ENCODE measurements at places on chromosomes 4 and X. TPM values are rescaled to one million over a fixed set of nuclear protein-coding genes. Genes with fewer than 3 reads are reported as not detected.
A peak's percentile ranks its signal among the peaks of the same experiment; 100 is the strongest.

FDCSP gene
- polyA plus RNA-seq: 2.5 TPM

DNA sequence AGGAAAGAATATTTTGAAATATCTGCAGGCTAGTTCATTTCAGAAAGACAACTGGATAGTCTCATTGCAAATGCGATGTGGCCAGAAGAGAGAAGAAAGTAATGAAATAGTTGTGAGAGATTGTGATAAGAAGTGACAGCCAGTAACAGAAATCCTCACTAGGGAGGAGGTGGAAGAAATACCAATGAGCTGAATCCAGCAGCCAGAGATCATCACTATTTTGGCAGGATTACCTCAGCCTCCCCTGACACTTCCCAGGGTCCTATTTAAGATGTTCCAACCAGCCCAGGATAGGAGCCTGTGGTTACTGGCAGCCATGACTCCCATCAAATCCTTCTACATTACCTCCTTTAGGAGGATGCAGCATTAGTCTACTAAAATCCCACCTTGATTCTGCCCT, 76.7 kb upstream of the ARHGAP24 start:
- peak; percentile 42 for DNase-seq

KIF4A gene
- polyA plus RNA-seq: 4.9 TPM

- no peak for DNase-seq
Observed at GRCh38 chrX:13754765-13755164, 20.2 kb downstream of the OFD1 start.

- DNase-seq: peak; percentile 31
Observed at GRCh38 chr4:95547715-95548471, 880 bp downstream of the UNC5C start.

GRCh38 chrX:16578218-16578617, 71.7 kb upstream of the S100G start:
- no peak for DNase-seq

GPR173 gene
- 6.6 TPM for polyA plus RNA-seq

- DNase-seq: no peak
Observed at GRCh38 chrX:99001286-99001685, 1408.8 kb downstream of the PCDH19 start.

RBM47 gene
- polyA plus RNA-seq: 1.9 TPM

GRCh38 chr4:52102587-52102986, 51.5 kb downstream of the SPATA18 start:
- DNase-seq: no peak

- DNase-seq: no peak
Observed at GRCh38 chrX:115173181-115173580, 16.0 kb upstream of the RBMXL3 start.

DNA sequence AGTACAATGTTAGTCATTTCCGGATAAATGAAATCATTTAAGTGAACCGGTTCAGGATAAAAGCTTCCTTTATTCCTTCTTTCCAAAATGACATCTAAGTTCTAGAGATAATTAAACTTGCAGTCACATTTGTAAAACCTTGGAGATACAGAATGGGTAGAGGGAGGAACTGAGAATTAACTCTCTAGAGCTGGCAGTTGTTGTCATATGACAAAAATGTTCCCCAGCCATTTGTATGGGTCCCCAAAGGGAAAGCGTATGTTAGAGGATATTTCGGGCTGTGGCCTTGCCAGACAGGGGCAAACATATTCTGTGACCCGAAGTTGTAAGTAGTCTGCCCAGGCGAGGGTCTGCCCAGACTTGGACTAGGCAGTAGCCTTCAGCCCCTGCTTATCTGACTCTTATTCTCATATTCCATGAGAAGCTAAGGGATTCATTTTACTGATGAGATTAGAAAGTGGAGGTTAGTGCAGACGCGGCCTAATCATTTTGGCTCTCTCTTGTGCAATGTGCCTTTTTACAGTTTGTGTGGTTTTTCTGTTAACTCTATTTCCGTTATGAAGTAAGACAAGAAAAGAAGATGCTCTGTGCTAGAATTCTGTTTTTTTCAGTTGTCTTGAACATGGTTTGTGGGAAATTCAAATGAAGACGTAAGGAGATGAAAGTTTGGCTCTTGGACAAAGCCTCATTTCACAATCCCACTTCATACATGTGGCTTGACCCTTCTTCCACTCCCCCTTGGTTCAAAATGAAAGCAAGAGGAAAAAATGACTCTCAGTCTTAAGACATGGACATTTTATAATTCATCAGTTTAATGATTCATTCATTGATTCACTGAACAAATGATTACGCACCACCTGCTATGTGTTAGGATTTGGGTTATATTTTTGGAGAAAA, 2394.2 kb upstream of the AGA start:
- DNase-seq: no peak

NLRP2B gene
- not detected for polyA plus RNA-seq

DNA sequence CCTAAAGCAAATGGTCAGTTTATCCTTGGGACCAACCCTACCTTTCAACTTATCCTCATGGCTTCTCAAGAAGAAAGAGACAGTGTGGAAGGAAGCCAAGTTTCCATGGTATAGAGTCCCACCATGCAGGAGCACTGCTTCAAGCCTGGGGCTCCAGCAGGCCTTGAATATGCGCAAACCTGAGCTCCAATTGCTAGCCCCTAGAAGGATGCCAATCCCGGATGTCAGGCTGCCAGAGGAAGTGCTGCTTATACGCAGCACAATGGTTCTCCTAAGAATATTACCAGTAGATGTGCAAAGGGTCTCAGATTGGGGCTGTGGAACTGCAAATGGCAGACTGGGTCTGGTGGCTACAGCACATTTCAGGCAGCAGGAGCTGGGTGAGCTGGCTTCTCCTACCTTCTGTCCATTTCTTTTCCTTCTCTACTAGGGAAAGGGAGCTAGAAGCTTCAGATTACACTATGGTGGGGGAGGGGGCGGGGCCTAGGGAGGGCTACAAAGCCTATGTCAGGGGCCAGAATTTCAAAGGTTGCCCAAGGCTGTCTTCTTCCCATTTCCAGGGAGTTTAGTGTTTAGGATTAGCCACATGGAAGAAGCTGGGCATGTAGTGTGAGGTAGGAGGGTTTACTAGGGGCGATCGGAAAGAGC, 40.7 kb upstream of the CITED1 start:
- DNase-seq: no peak

CT55 gene
- 0.36 TPM for polyA plus RNA-seq

- DNase-seq: no peak
Observed at GRCh38 chrX:108993909-108994308, 257.5 kb upstream of the IRS4 start.

Data from muscle of arm (tissue), 14 donors.